ENCODE measurements at places on chromosomes 7 and 10.

DNA sequence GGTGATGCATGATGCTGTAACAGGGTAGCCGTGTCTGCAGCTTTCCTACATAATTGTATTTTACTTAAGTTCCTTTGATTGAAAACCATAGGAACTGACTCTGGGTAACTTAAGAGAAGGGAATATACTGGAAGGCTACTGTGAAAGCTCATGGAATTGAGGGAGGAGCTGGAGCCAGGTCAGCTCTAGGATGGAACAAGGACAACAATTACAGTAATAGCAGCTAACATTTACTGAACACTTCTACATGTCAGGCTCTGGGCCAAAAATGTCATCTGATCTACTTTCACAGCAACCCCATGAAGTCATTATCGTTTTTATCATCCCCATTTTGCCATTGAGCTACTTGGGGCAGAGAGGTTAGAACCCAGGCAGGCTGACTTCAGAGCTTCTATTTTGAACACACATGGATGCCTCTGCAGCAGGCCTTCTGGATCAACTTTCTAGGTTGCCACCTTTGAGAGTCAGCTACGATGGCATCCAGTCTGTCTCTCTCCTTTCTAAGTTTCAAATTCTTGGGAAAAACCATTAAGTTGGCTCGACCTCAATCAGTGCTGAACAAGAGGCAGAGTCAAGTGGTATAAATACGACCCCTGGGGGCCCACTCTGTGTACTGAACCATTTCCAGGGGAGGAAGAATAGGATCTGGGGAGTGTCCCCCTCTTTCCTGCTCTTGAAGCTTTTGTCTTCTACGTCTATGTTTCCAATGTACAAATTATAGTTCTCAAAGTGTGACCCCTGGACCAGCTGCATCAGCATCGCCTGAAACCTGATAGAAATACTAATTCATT, 272.3 kb upstream of the PLPP4 start:
- no peak for DNase-seq

DNA sequence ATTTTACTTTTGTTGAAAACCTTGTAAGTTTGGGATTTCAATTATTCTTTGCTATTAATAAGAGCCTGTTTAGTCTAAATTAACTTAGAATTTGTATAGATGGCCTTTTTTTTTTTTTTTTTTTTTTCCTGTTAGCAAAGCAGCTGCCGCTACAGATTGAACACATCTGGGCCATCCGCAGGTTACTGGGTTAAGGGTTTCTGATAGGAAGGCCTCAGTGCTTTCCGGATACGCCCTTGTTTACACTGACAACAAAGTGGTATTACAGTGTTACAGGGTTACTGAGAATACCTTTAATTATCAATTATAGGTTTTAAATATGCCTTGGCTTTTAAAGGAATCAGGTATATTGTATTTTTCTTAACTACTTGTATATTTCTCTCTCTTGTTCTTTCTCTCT, 76.8 kb downstream of the PTN start:
- DNase-seq: no peak

GRCh38 chr10:87928996-87929395, 65.6 kb downstream of the PTEN start:
- no peak for DNase-seq

DNA sequence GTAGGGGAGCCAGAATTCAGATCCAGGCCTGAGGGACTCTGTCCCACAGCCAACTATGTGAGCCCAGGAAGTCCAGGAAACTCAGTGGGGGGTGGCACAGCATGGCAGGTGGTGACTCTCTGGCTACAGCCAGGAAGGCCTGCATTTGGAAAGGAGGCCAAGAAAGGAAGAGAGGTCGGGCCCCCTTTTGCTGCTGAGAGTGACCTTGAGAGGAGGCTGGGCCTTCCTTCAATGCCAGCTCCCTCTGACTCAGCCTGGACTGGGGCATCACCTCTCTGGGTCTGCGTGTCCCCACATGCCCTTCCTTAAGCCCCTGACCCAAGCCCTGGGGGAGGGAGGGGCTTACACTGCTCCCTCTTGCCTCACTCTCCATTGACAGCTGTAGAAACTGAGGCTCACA, 6.4 kb upstream of the MYL10 start:
- DNase-seq: no peak

- DNase-seq: no peak
Measured at GRCh38 chr10:72612203-72612826, 13.6 kb downstream of the MICU1 start.

DNA sequence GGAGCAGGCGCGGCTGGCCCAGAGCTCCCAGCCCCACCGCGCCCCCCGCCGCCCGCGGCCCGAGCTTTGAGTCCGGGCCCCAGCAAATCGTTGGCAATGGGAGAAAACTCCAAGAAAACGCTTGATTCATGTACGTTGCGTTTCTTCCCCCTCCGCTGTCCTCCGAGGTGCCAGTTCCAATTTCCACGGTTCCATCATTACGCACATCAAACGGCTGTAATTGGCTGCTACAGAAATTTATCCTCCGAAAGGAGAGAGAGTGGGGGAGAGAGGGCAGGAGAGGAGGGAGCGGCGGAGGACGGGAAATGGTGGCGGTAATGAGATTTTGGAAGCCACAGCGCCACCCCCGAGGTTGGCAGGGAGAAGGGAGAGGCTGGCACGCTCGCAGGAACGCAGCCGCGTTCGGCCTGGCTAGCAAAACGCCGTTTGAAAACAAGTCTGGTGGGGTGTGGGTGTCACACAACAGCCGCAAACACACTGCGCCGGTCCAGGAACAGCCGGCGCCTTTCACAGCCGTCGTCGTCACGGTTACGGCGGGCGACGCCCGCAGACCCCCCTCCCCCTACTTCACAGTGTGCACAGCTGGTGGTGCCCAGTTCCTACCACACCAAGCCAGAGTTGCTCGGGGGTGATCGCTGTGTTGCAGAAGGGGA, 57.5 kb downstream of the UNCX start:
- DNase-seq: no peak

DNA sequence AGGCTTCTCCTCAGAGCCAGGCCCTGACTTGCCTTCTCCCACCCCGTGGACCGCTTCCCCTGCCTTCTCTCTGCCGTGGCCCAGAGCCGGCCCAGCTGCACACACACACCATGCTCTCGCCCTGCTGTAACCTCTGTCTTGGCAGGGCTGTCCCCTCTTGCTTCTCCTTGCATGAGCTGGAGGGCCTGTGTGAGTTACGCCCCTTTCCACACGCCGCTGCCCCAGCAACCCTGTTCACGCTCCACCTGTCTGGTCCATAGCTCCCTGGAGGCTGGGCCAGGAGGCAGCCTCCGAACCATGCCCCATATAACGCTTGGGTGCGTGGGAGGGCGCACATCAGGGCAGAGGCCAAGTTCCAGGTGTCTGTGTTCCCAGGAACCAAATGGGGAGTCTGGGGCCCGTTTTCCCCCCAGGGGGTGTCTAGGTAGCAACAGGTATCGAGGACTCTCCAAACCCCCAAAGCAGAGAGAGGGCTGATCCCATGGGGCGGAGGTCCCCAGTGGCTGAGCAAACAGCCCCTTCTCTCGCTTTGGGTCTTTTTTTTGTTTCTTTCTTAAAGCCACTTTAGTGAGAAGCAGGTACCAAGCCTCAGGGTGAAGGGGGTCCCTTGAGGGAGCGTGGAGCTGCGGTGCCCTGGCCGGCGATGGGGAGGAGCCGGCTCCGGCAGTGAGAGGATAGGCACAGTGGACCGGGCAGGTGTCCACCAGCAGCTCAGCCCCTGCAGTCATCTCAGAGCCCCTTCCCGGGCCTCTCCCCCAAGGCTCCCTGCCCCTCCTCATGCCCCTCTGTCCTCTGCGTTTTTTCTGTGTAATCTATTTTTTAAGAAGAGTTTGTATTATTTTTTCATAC, 38.0 kb downstream of the LIMK1 start:
- DNase-seq: no peak

GRCh38 chr7:24831240-24831639, 74.0 kb upstream of the GSDME start:
- no peak for DNase-seq

DNA sequence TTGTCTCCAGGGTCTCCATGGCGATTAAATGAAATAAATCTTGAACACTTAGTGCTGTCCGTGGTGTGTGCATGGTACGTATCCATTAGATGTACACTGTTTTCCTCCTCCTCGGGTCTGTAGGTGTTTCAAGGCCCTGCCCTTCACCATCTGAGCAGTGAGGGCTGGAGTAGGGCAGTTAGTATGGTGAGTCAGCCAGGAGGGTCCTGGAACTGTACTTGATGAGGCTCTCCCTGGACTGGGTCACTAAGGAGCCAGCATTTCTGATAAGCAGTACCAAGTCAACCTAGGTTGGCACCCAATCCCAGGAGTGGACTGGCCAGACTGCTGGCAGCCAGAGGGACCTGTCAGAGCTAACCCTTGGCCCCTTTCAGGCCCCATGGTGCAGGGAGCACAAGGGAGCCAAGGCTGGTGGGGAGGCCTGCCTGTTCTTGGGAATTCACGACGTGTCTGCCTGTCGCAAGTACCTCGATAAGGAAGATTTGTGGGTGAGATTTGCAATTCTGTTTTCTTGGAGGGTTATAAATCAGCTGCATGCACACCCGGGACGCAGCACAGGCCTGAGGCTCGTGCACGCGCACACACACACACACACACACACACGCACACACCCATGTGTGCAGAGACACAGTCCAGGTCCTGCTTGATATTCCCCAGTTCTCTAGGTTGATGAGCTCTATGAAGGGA, 114.2 kb downstream of the ZMIZ1 start:
- DNase-seq: no peak

DNA sequence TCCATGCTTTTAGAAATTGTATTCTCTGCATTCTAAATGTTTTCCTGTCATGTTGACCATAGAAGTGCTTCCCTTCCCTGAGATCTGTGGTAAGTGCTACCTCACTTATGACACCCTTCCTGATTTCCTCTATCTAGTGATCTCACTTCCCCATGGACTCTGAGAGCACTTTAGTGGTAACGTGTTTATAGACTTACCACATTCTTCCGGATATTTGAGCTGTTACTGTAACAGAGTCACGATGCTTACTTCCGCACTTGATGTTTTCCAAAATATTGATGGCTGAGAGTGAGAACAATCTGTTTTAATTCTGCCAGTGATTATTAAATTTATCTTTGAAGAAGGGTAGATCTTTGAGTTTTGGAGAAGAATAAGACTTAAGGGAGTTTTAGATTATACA, 60.1 kb upstream of the NAMPT start:
- DNase-seq: no peak

- DNase-seq: no peak
Measured at GRCh38 chr7:46157404-46157803, 236.3 kb upstream of the IGFBP3 start.

DNA sequence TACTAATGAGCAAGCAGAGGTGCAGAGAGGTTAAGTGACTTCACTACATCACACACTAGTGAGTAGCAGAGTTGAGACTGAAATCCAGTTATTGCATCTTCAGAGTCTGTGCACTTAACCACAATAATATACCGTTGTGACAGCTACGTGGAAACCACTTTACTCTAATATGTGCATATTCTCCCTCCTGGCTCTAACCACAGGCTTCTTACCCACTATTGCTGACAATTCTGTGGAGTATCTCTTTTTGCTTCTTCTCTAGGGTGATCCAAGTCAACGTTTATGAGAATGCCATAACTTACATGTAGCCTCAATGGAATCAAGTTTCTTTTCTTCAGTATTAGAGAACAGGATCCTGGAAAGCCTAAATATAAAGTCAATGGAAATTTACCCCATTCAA, 64.2 kb upstream of the MEOX2 start:
- no peak for DNase-seq

DNA sequence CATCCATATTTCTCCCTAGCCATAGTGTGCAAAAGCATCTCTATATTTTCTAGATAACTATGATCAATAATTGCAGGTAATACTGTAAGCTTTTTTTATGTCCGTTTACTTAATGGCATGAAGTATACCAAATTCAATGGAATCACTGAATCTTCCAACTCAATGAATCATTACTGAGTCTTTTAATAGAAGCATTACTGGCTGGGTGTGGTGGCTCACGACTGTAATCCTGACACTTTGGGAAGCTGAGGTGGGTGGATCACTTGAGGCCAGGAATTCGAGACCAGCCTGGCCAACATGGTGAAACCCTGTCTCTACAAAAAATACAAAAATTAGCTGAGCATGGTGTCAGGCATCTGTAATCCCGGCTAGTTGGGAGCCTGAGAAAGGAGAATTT, 372.5 kb downstream of the BMPER start:
- no peak for DNase-seq
